ENCODE measurements at places on chromosomes 5 and 9.

DNA sequence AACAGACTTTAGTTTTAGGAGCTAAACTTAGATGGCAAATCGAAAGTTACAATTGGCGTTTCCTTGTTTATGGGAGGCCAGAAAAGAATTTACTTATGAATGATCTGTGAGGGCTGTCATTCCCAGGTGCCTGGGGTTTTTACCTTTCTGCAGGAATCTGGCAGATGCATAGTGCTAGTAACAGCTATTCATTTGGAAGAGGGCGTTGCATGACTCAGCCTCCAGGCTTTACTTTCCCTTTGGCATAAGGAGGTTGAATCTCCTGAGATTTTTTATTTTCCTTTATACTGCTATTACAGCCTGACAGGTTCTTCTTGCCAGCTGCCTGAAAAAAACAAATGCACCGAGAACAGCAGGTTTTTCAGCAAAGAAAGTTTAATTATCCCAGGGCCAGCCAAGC lies 30.0 kb downstream of the CARD6 start:
- DNase-seq = no peak

GRCh38 chr5:150628936-150629485 lies 11.4 kb upstream of the SYNPO start:
- no peak for DNase-seq

GRCh38 chr9:89774858-89775370 lies 170.1 kb downstream of the GADD45G start:
- DNase-seq = no peak

GRCh38 chr9:134863941-134864820 lies 16.4 kb upstream of the FCN2 start:
- DNase-seq = no peak

DNA sequence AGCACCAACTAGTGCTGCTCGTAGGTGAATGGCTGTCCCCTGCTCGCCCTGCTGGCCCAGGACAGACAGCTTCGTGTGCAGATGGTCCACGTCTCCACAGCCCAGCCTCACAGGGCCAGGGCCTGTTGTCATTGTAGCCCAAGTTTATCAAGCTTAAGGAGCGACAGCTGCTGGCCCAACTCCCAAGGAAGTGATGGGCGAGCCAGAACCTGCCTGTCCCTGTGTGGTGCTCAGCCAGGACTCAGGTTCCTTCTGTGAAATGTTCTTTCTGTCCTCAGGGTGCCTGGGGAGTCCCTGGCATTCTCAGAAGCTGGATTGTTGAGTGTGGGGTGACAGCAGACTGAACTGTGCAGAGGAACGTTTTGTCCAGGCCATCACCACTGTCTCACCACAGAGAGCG lies 16.4 kb downstream of the TRIP13 start:
- peak; percentile 84 for DNase-seq

DNA sequence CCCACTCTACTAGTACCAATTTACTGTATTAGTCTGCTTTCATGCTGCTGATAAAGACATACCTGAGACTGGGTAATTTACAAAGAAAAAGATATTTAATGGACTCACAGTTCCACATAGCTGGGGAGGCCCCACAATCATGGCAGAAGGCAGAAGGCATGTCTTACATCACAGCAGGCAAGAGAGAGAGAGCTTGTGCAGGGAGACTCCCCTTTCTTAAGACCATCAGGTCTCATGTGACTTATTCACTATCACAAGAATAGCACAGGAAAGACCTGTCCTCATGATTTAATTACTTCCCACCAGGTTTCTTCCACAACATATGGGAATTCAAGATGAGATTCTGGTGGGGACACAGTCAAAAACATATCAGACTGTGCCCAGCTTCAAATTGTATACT lies 11.5 kb downstream of the UGT3A1 start:
- DNase-seq = no peak

- peak; percentile 88 for DNase-seq
Observed at GRCh38 chr9:137390553-137391410, 32.2 kb downstream of the EXD3 start.

GRCh38 chr5:107425541-107426031 lies 245.2 kb downstream of the EFNA5 start:
- DNase-seq = no peak

DNA sequence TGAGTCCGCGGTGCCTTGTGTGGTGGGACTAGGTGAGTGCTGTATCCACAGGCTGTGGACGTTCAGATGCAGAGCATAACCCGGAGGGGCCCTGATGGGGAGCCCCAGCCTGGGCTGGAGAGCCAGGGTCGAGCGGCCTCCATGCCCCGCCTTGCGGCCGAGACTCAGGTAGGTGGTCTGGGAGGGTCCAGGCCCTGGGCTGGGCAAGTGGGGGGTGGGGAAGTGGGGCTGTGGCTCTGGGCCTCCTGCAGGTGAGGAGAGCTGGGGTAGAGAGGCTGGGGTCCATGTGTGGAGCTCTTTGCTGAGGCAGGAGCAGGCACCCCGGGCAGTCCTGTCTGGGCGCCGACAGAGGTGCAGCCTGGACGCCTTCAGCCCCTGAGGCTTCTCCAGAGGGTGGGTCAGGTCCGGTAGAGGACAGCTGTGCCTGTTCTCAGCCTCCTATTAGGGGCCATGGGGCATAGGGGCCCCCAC lies 241.1 kb downstream of the CACNA1B start:
- DNase-seq = no peak

DNA sequence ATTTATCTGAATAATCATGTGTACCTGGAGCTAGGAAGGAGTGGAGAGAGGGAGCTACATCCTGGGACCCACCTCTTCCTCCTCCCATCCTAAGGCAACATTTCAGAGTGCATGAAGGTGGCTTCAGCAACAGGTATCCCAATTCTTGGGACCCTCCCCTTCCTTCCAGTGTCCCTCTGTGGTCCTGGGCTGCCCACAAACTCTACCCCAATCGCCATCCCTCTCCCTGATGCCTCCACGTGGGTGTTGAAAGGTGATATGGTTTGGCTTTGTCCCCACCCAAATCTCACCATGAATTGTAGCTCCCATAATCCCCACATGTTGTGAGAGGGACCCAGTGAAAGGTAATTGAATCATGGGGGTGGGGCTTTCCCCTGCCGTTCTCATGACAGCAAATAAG lies 121.4 kb downstream of the MED10 start:
- DNase-seq = no peak

GRCh38 chr5:93717162-93717561 lies 24.2 kb downstream of the POU5F2 start:
- DNase-seq = peak; percentile 30

DNA sequence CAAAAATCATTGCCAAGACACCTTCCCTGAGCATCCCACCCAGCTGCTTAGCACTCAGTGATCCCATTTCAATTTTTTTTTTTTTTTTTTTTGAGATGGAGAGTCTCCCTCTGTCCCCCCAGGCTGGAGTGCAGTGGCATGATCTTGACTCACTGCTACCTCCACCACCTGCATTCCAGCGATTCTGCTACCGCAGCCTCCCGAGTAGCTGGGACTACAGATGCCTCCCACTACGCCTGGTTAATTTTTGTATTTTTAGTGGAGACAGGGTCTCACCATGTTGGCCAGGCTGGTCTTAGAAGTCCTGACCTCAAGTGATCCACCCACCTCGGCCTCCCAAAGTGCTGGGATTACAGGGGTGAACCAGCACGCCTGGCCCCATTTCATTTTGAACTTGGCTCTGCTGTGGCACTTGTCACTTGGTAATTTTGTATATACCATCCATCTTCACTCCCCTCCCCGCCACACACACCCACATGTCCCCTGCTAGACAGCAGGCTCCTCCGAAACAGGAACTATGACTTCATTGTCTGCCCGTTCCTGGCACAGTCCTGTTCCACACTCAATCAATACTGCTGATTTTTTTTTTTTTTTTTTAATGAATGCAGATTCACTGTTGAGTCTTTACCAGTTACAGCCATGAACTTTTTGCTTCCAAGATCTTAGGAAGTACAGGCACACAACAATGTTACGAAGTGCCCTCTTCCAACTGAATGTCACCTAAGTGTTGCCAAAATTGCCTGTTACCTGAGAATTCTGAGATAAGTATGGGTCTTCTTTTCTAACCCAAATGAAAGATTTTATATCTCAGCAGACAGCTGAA lies 17.3 kb upstream of the ZBTB34 start:
- DNase-seq = no peak

DNA sequence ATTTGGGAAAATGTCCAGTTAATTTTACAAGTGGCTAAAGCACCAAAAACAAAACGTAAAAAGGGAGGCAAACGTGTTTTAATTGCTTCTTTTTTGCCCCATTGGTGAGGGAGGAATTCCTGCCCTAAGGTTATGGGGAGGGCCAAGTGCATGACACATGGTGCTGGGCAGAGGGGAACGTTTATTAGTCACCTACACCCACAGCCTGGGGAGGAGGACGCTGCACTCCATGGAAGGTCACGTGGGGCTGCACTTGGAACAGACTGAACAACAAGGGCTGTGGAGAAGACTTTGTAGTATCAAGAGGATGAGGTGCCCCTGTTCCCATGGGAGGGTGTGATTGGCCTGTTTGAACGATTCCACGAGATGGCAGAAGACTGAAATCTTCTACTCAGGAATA lies 13.7 kb upstream of the ADAMTS16 start:
- DNase-seq = peak; percentile 26

- DNase-seq = no peak
Observed at GRCh38 chr5:28286566-28286965, 1248.2 kb upstream of the CDH9 start.

- DNase-seq = no peak
Observed at GRCh38 chr5:116652903-116653302, 78.3 kb upstream of the SEMA6A start.

- DNase-seq = no peak
Observed at GRCh38 chr9:129478461-129478860, 142.4 kb downstream of the C9orf50 start.

- no peak for DNase-seq
Observed at GRCh38 chr9:132732326-132733259, 62.3 kb downstream of the GTF3C4 start.

- peak; percentile 50 for DNase-seq
Observed at GRCh38 chr9:14911046-14911445, 818 bp upstream of the FREM1 start.

GRCh38 chr5:176382721-176383120 lies 5.7 kb downstream of the NOP16 start:
- no peak for DNase-seq

DNA sequence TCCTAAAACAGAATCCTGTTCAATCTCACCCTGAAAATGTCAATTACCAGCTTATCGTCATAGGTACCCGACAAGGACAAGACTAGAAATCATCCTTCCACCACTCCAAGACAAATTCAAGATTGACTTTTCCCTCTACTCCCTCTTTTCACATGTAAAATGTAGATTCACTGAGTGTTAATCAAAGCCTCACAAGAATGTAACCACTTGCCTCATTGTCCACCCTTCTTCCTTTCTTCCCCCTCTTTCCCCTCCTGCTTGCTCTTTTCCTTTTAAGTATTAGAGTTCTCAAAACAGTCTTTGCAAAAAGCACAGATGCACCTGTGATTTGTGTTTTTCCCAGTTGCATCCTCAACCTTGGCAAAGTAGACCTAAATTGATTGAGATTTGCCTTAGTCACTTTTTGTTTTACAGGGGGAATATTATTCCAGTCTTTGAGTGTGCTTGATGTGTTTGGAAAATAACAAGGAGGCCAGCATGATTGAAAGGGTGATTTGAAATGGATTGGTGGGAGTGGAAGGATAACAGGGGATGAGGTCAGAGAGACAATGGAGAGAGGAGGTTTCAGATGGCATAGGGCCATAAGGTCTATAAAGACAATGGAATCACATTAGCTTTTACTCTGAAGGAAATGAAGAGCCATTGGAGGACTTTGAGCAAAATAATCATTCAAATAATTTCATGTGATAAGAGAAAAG lies 231.3 kb upstream of the TYRP1 start:
- DNase-seq = no peak

DNA sequence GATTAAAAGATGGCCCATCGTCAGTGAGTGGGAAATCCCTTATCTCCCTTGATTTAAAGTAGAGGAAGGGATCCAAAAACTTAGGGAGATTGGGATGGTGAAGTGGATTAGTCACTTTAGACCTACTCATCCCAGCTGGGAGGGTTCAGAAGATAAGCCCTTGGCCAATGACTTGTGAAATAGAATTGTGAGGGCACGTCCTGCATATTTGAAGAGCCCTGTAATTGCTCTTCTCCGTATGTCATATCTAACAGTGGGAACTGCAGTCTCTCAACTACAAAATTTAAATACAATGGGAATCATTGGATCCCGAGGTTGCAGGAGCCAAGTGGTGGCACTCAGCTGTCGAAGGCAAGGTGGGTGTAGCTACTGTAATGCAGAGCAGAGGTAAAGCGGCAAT lies 65.4 kb upstream of the C9orf72 start:
- DNase-seq = no peak

DNA sequence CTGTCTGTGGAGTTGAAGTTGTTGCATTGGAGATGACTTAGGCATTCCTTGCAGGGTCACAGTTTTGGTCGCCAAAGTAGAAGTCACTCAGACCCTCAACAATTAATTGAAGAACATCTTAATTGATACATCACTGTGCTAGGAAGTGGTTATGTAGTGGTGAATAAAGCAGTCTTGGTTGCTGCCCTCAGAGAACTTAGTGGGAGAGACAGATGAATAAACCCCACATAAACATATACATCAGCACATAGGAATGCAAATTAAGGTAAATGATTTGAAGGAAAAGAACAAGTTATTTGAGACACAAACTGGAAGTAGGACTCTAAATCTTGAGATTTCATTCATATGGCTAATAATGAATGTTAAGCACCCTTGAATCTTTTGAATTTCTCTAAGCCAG lies 25.7 kb downstream of the FAM174A start:
- DNase-seq = no peak

DNA sequence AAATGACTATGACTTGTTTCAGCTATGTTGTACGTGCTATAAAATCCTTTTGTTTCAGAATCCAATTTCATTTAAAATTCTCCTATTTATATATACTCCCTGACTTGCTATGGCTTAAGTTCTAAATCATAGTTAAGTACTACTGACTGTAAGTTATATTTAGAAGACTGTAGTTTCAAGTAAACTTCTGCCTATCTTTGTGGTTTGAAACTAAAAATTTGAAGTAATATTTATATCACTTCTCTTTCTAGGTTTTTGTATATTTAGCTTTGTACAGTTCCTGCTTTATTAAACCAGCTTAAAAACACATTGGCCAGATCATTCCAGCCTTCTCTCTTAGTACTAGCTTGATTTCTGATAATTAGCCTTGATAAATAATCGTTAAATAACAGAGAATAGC lies 196.3 kb downstream of the MLLT3 start:
- DNase-seq = no peak

DNA sequence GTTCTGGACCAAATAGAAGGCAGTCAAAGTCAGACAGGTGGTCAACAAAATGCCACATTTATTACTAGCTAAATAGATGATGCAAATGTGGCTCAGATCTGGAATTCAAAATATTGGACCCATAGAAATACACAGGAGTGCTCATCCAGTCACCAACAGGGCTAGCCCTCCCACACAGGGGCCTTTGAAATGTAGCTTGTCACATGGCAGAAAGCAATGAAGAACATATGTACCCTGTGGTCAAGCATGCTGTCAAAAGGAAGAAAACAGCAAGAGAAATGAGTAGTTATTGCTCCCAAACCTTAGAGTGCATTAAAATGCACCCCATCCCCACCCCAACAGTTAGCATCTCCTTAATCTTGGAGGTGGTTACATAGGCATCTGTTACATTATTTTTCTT lies 20.9 kb upstream of the CCDC112 start:
- no peak for DNase-seq

Measured in NCI-H2171 treated with DMSO at 0.1 percent for 48 hours (cell line).